ENCODE measurements at places on chromosomes 2 and 18.

DNA sequence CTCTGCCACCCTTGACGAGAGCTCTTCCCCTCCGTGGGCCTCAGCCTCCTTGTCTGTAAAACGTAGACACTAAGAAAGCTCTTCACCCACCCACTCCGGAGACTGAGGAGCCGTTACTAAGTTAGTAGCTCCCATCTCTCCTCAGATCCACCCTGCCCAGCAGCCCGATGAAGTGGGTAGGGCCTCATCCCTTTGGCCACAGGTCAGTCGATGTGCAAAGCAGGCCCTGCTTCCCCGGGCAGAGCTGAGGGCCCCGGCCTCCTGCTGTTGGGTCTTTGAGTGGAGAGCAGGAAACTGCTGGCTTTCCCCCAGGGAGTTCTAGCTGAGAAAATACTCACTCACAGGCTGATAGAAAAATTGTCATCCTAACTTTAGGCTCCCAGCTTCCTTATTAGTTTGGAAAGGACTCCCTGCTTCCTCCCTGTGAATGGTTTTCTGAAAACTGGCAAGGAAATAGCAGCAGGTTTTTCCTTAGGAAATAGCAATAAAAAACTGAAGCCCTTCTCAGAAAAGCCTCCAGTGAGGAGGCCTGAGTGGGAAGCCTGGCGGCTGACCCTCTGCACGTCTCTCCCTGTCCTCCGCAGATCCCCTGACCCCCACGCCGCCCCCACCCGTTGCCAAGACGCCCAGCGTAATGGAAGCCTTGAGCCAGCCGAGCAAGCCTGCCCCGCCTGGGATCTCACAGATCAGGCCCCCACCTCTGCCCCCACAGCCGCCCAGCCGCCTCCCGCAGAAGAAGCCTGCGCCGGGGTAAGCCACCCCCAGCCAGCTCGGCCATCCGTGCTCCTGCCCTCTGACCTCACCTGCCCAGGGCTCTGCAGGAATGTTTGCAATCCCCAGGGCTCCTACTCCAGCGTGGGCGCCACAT, 30.2 kb downstream of the ITGB1BP1 start:
- H3K36me3 ChIP-seq: no peaks in the 10 kb centered on the region
- no peaks in the 10 kb centered on the region for H3K4me1 ChIP-seq
- DNase-seq: no peak
- no peak overlapping the region for H3K27ac ChIP-seq

- peaks cover 97% of the 10 kb centered on the region for H3K4me1 ChIP-seq
- no peaks in the 10 kb centered on the region for H3K27me3 ChIP-seq
- peaks cover 27% of the 10 kb centered on the region for H3K36me3 ChIP-seq
- peak overlapping the region; percentile 81 for H3K27ac ChIP-seq
Measured at GRCh38 chr18:77069482-77069881, 63.1 kb downstream of the MBP start.

DNA sequence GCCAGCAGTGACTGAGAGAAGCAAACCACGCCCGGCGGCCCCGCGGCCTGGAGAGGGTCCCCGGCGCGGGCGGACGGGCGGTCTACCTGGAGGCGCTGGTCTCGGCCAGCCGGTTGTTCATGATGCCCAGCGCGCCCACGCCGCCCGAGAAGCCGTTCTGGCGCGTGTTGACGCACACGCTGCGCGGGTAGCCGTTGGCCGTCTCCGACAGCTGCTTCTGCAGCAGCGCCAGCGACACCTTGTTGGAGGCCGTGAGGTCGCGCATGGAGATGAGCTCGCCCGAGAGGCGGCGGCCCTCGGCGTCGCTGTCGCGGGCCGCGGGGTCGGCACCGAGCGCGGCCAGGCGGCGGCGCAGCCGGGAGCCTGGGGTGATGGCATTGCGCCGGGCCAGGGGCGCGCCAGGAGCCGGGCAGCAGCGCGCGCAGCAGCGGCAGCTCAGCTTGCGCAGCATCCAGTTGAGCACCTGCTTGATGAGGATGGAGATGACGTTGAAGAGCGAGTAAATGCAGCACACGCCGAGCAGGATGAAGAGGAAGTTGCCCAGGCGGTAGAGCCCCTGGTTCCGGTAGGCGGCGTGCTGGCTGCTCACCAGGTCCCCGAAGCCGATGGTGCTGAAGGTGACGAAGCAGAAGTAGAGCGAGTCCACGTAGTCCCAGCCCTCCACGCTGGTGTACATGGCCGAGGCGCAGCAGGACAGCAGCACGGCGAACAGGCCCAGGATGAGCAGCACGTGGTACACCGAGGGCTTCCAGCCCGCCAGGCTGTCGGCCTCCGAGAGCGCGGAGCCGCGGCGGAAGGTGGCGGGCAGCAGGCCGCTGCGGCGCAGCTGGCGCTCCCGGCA, 118.1 kb downstream of the MSH2 start:
- no peak overlapping the region for H3K27ac ChIP-seq
- H3K4me1 ChIP-seq: peaks cover 18% of the 10 kb centered on the region
- peak overlapping the region; percentile 59 for H3K4me3 ChIP-seq
- H3K36me3 ChIP-seq: no peaks in the 10 kb centered on the region

DNA sequence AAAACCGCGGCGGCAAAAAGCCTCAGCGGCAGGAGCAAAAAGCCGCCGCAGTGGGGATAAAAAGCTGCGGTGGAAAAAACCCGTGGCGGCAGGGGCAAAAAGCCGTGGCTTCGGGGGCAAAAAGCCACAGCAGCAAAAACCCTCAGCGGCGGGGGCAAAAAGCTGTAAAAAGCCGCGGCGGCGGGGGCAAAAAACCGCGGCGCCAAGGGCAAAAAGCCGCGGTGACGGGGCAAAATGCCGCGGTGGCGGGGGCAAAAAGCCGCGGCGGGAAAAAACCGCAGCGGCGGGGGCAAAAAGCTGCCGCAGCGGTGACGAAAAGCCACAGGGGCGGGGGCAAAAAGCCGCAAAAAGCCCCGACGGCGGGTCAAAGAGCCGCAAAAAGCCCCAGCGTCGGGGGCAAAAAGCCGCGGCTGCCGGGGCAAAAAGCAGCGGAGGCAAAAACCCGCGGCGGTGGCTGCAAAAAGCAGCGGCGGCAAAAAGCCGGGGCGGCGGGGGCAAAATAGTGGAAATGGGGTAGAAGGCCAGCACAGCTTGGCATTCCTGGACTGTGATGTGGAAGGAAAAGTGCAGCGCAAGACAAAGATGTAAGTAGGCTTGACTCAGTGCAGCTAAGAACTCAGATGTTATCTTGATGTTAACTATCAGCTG, 151.8 kb downstream of the ANKRD30BL start:
- H3K4me1 ChIP-seq: no peaks in the 10 kb centered on the region
- no peaks in the 10 kb centered on the region for H3K36me3 ChIP-seq
- no peak for DNase-seq
- no peak overlapping the region for H3K4me3 ChIP-seq
- H3K27ac ChIP-seq: no peak overlapping the region

- no peaks in the 10 kb centered on the region for H3K36me3 ChIP-seq
- no peak for DNase-seq
- H3K4me3 ChIP-seq: peak overlapping the region; percentile 41
Measured at GRCh38 chr2:8543060-8543382, 138.8 kb upstream of the ID2 start.

DNA sequence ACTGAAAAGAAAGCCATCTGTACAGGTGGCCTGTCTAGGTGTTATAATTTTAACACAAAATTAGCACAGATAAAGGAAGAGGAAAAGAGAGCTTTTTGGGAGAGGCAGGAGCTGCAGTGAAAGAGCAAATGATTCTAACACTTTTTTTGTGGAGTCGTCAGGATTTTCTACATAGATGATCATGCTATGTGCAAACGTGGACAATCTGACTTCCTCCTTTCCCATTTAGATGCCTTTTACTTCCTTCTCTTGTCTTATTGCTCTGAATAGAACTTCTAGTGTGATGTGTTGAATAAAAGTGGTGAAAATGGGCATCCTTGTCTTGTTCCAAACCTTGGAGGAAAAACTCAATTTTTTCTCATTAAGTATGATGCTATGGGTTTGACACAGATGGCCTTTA, 334.5 kb downstream of the NBAS start:
- no peak for DNase-seq
- H3K4me3 ChIP-seq: no peak overlapping the region
- H3K27me3 ChIP-seq: no peaks in the 10 kb centered on the region
- H3K4me1 ChIP-seq: no peaks in the 10 kb centered on the region

GRCh38 chr2:182043021-182043420, 57.4 kb downstream of the PPP1R1C start:
- no peak overlapping the region for H3K27ac ChIP-seq
- no peak overlapping the region for H3K4me3 ChIP-seq
- H3K27me3 ChIP-seq: no peaks in the 10 kb centered on the region
- DNase-seq: no peak

GRCh38 chr2:241772063-241772499, 4.5 kb upstream of the GAL3ST2 start:
- H3K36me3 ChIP-seq: no peaks in the 10 kb centered on the region
- peaks cover 17% of the 10 kb centered on the region for H3K4me1 ChIP-seq
- H3K27ac ChIP-seq: no peak overlapping the region
- H3K4me3 ChIP-seq: peak overlapping the region; percentile 10
- H3K27me3 ChIP-seq: peaks cover 4% of the 10 kb centered on the region

DNA sequence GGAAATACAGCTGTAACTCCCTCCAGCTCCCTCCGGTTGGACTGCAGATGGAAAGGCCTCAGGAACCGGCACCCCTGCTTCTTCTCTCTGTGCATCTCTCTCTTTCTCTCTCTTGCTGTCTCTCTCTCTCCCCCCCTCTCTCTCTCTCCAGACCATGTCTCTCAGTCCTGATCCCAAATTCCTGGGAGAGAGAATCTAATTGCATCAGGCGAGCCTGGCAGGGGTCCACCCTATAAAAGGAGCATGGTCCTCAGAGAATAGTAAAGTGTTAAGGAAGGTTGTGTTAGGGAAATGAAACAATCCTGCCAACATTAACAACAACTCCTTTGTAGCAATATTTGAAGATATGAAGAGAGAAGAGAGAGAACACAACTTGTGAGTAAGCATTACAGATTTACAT, 36.7 kb downstream of the VIT start:
- peaks cover 7% of the 10 kb centered on the region for H3K27me3 ChIP-seq
- no peak overlapping the region for H3K4me3 ChIP-seq
- no peak for DNase-seq
- H3K4me1 ChIP-seq: no peaks in the 10 kb centered on the region
- no peaks in the 10 kb centered on the region for H3K36me3 ChIP-seq

- DNase-seq: no peak
- H3K27me3 ChIP-seq: no peaks in the 10 kb centered on the region
- H3K4me3 ChIP-seq: no peak overlapping the region
- no peak overlapping the region for H3K27ac ChIP-seq
- H3K4me1 ChIP-seq: no peaks in the 10 kb centered on the region
Measured at GRCh38 chr18:36752929-36753865, 75.6 kb downstream of the TPGS2 start.

- DNase-seq: no peak
- H3K27ac ChIP-seq: no peak overlapping the region
- no peaks in the 10 kb centered on the region for H3K27me3 ChIP-seq
- no peaks in the 10 kb centered on the region for H3K36me3 ChIP-seq
- no peak overlapping the region for H3K4me3 ChIP-seq
Measured at GRCh38 chr2:149400997-149401396, 70.6 kb downstream of the LYPD6 start.

- H3K27me3 ChIP-seq: peaks cover 5% of the 10 kb centered on the region
- H3K4me3 ChIP-seq: no peak overlapping the region
- H3K4me1 ChIP-seq: no peaks in the 10 kb centered on the region
- no peak for DNase-seq
Measured at GRCh38 chr18:59029663-59030429, 109.8 kb upstream of the SEC11C start.

DNA sequence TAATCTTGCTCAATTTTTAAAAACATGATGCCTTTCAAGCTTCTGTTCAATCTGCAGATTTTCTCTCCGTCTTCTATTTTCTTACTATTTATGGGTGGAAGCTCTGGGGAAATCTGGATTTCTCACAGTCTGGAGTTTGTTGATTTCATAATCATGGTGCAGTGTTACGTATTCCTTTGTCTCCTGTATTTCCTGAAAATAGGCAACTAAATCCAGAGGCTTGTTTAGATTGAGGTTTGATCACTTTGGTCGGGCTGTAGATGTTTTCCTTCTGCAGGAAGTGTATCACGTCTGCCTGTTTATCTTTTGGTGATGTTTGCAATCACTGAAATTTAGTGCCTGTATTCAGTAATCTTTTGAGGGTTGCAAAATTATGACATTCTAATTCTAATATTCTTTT, 487.7 kb downstream of the LRRTM4 start:
- no peaks in the 10 kb centered on the region for H3K4me1 ChIP-seq
- no peak overlapping the region for H3K27ac ChIP-seq

DNA sequence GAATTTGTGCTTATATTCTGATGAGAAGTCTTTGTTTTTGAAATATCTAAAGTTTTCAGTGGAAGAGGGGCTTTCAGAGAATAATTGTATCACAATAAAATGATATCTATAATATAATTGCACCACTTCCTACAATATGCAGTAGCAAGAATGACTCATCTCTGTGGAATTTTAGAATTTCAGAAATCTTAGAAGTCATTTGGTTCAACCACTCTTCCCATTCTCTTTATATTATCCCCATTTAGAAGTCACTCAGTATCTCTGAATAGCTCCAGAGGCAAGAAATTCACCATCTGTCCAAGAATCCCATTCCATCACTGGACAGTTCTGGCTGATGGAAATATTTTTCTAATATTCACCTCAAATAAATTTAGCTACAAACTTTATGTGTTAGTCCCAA, 59.3 kb upstream of the CCDC68 start:
- H3K27ac ChIP-seq: no peak overlapping the region
- no peak overlapping the region for H3K4me3 ChIP-seq
- DNase-seq: no peak
- H3K4me1 ChIP-seq: no peaks in the 10 kb centered on the region

GRCh38 chr2:220775856-220776488, 796.1 kb downstream of the EPHA4 start:
- no peaks in the 10 kb centered on the region for H3K4me1 ChIP-seq
- no peak overlapping the region for H3K4me3 ChIP-seq
- no peaks in the 10 kb centered on the region for H3K27me3 ChIP-seq
- no peak overlapping the region for H3K27ac ChIP-seq

DNA sequence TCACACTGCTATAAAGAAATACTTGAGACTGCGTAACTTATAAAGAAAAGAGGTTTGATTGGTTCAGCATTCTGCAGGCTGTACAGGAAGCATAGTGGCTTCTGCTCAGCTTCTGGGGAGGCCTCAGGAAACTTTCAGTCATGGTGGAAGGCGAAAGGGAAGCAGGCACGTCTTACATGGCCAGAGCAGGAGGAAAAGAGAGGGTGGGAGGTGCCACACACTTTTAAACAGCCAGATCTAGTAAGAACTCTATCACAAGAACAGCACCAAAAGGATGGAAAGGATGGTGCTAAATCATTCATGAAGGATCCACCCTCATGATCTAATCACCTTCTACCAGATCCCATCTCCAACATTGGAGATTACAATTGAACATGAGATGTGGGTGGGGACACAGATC, 145.5 kb upstream of the OSR1 start:
- H3K4me3 ChIP-seq: no peak overlapping the region
- peaks cover 3% of the 10 kb centered on the region for H3K27me3 ChIP-seq
- no peak for DNase-seq
- H3K36me3 ChIP-seq: no peaks in the 10 kb centered on the region
- no peak overlapping the region for H3K27ac ChIP-seq
